ENCODE measurements at places on chromosomes 6 and 20.

DNA sequence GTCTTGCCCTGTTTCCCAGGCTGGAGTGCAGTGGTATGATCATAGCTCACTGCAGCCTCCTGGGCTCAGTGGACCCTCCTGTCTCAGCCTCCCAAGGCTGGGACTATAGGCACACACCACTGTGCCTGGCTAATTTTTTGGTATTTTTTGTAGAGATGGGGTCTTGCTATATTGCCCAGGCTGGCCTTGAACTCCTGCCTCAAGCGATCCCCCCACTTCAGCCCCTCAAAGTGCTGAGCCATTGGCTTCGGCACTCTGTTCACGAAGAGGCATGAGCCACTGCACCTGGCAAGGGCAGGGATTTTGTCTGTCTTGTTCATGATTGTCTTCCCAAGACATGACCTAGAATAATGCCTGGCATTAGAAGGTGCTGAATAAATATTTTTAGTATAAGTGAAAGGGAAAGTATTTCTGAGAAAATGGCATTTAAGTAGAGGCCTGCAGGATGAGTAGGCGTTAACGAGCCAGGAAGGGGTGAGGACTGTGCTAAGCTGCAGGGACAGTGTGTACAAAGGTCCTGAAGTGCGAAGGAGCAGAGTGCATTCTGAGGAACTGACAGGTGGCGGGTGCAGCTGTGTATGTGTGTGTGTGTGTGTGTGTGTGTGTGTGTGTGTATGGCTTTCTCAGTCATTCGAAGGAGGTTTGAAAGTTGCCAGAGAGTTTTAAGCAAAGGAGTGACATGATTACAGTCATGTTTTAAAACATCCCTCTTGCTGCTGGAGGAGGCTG, 43.0 kb downstream of the VEGFA start:
- DNase-seq = no peak

DNA sequence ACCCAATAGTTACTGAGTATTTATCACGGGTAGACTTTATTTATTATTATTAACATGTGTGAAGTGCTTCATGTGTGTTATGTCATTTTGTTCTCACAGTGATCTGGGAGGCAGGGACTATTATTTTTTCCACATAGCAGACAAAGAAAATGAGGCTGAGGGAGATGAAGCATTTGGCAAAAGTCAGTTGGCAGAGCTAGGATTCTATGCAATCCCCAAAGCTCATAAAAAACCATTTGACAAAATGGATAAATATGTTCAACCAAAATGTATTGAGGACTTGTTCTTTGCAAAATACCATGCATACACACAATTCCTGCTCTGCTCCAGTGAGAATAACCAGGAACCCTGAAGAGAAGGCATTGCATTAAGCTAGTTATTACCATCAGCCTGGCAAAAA, 184.4 kb downstream of the HS3ST5 start:
- no peak for DNase-seq

DNA sequence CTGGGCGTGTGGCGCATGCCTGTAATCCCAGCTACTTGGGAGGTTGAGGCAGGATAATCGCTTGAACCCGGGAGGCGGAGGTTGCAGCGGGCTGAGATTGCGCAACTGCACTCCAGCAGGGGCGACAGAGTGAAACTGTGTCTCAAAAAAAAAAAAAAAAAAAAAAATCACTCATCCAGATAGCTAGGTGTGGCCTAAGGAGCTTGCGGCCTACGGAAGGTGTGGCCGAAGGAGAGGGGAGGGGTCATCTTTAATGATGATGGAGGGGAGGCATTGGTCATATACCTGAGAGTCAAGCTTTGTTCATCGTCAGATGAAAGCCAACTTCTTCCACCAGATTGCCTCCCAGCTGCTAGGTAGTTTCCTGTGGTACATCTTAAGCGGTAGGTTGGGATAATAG, 801 bp upstream of the PPARD start:
- DNase-seq = no peak

GRCh38 chr6:68958327-68958726, 323.2 kb downstream of the ADGRB3 start:
- no peak for DNase-seq

DNA sequence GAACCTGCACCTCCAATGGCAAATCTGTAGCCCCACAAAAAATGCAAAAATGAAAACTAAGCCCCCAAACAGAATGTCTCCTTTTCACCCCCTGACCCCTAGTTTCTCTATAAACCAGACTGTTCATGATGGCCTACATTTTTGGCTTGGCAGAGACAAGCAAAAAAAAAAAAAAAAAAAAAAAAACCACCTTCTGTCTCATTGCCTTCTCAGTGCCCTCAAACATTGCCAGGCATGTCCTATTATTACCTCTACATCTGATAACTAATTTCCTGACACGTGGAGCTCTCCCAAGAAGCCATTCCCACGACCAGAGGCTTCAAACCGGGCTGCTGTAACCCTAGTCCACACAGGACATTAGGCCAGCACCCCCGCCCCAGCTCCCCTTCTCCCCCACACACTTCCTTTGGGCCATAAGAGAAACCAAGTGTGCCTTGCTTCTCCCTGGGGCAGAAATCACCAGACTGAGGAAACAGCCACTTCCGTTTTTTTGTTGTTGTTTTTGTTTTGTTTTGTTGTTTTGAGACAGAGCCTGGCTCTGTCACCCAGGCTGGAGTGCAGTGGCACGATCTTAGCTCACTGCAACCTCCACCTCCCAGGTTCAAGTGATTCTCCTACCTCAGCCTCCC, 65.4 kb downstream of the GPR6 start:
- no peak for DNase-seq

GRCh38 chr6:156562636-156563035, 214.5 kb upstream of the ARID1B start:
- DNase-seq = no peak

Data from posterior vena cava (tissue), 2 donors.